ENCODE measurements at places on chromosomes 6 and 20. TPM values are rescaled to one million over a fixed set of nuclear protein-coding genes. Genes with fewer than 3 reads are reported as not detected.
A peak's percentile ranks its signal among the peaks of the same experiment; 100 is the strongest.

- DNase-seq, result peak; percentile 82
Observed at GRCh38 chr6:33787954-33788693, 806 bp downstream of the LEMD2 start.

GRCh38 chr6:41013466-41014153, 25.4 kb downstream of the UNC5CL start:
- DNase-seq, result no peak

GRCh38 chr6:131997429-131998153, 46.4 kb upstream of the CCN2 start:
- no peak for DNase-seq

DNA sequence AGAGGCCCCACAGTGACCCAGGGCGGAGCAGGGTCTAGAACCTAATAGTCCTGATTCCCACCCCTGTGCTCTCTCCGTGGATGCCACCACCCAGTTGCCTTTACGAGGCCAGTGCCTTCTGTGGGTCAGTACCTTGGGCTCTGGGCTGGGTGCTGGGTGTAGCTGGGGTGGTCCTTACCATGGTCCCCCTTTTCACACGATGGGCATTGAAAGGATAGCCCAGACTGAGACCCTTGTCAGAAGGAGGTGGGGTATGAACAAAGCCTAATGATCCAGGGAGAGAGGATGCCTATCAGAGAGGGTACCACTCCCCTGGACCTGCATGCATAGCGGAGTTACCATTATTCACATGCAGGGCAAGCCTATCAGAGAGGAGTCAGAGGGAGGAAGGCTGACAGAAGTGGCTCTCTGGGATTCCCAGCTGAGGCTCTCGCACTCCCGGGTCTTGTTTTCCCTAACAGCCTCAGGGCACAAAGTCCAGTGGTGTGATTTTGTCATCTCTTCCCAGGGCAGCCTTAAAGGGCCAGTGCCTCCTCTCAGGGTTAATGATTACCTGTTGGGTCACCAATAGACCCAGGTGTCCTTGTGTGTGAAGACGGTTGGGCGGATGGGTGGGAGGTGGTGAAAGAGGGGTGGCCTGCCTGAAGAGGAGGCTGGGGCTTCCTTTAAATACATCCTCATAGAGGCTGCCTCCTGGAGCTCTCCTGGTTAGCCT, 36.2 kb downstream of the VEGFA start:
- DNase-seq, result no peak

GRCh38 chr20:37616110-37616425, 77.8 kb upstream of the CTNNBL1 start:
- no peak for DNase-seq

DNA sequence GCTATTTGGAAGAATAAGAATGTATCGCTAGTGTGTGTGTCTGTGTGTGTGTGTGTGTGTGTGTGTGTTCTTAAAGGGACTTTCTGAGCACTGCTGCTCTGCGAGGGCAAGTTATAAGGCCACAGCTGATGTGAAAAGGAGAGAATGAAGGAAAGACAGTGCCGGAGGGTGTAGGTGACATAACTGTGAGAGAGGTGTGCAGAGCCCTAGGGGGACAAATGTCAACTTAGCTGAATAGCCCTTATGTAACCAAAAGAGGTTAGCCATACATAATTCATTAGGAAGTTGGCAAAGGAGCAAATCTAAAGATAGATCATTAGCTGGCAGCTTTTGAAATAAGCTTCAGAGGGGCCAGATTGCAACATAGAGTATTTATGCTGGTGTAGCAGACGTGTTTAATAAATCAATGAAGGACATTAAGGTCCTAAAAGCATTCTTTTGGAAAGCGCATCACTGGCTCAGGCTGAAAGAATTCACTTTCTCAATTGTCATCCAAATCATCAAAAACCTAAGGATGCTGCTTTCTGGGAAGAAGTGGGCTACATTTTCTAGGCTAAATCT, 81.0 kb downstream of the NDUFAF5 start:
- peak; percentile 3 for DNase-seq

DNA sequence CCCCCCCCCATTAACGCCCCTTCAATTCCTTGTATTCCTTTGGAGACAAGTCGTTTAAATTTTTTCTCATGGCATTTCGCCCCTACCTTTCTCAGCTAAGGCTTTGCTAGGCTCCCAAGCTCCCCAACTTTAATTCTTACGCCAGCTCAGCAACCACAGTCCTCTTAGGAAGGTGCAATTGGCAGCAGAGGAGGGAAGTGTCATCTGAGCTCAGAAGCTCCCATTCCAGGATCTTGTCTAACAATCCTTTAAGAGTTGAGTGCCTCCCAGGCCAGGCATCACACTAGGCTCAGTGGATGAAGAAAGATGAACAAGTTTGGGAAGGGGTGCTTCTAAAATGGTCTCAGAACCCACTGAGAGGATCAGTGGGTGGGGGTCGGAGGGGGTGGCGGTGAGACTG, 131.2 kb upstream of the AKAP12 start:
- DNase-seq, result no peak

DNA sequence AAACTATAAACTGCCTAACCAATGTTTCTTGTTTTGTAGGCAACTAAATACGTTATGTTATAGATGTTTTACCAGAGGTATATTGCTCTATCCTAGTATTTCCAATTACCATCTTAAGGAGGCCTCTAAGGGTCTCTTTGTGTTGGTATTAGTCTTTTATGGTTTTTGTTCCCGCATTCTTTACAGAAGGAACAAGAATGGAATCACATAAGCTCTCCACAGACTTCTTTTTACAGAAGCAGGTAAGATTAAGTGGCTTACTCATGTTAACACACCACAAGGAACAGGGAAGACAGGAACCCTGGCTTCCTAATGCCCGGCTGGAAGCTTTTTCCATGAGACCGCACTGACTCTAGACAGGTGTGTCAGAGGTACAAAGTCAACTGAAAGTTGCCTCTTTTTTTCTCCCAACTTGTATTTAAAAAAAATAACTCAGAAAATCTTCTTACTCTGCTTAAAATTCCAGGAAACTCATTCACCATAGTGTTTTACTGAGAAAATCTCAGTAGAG, 55.1 kb downstream of the FKBP5 start:
- DNase-seq, result no peak

The CST2 gene
- not detected for total RNA-seq

The RAB22A gene
- 26.5 TPM for total RNA-seq

The L3MBTL3 gene
- 5.9 TPM for total RNA-seq
